ENCODE measurements at places on chromosomes 12 and 14.
A peak's percentile ranks its signal among the peaks of the same experiment; 100 is the strongest.

DNA sequence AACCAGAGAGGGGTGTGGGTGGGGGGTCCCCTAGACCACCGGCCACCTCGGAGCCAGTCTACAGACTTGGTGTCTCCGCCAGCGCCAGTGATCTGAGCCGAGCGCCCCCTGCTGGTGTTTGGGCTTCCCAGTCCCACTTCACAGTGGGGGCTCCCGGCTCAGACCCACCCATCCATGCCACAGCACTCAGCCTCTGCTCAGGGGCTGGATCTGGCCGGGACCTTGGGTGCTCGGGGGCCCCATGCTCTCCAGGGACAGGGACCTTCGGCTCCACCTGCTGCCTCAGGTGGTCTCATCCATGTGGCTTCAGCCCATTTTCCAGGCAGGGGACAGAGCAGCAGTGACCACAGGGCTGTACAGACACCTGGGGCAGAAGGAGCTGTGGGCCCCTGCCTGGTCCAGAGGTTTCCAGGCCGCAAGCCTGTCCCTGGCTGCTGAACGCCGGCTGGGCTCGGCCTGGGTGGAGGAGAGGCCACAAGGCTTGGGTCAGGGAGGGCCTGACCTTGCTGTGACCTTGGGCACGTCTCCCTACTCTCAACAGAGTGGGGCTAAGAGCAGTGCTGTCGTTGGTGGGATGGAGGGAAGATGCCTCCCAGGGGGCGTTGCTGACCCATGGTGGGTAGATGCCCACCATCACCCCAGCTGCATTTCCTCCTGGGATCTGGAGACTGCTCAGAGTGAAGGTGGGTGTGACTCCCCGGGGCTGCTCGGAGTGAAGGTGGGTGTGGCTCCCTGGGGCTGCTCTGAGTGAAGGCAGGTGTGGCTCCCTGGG is 86.3 kb downstream of the KIF26A start:
- peak; percentile 62 for DNase-seq

DNA sequence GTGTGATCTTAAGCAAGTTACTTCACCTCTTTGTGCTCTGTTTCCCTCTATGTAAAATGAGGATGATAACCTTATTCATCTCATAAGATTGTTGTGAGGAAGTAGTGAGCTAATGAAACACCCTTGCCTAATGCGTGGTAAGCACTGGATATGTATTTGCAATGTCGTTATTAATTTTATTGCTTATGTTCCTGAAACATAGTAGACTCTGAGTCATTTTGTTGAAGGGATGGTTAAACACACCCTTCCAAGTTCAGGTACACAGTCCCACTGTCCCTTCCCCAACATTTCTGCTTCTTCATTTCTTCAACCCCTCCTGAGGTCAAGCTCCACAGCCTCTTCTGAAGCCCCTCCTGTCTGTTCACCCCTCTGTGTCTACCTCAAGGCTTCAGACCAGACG is 40.2 kb upstream of the FAM222A start:
- no peak for DNase-seq

DNA sequence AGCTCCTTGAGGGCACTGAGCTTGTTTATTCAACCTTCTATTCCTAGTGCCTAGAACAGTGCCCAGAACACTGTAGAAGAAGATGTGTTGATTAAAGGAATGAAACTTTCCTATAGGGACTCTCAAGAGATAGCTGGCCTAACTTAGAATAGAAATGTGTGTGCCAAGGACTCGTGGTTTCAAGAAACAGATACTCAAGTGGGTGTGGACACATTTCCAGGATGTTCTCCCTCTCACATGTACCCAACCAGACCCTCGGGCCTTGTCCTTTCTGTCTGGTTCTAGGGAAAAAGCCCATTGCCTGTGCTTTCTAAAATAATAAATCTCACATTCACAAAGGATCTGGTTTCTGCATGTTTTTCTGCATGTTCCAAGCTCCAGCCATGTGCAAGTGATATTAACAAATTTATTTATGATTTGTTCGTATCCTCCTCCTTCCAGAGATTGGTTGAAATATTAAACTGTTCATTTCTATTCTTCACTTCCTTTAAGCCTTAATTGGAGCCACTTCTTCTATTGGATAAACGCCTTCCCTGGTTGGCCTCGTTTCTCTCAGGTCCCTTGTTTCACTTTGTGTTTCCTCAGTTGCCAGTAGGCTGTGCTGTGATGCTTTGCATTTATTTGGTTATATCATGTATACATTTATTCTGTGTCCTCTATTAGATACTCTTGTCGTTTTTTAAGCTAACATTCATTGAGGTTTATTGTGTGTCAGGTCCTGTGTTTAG is 89.8 kb downstream of the CRADD start:
- DNase-seq, result no peak

- DNase-seq, result no peak
Measured at GRCh38 chr12:120573560-120573959, 7.6 kb downstream of the POP5 start.

DNA sequence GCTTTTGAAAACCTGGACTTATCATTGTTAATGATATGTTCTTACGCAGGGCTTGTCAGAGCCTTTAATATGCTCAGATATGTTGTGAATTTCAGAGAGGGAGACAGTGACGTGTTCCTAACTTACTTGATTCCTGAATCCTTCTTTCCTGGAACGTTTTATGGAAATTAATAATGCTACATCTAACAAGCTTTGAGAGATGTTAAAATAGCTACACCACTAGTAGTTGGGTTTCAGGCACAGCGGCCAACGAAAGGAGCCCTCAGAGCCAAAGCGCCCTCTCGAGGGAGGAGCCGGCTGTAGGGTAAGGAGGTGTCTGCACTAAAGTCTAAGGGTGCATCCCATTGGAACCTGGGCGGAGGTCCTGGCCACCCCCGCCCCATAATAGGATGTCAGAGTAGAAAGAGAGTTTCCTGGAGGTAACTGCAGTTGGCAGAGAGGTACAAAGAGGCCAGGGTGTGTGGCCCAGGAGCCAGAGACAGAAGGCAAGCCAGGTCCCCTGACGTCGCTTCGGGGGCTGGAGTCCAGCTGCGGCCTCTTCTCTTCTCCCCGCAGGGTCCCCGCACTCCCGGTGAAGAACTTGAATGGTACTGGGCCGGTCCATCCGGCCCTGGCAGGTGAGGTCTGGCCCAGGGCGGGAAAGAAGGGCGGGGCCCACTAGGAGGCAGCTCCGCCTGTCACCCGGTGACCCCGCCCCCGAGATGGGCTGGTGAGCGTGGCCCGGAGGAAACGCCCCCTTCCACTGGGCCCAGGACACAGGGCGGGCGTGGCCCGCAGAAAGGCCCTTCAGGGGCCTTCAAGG is 36.3 kb downstream of the DTX1 start:
- DNase-seq, result no peak
